K562 (cell line): ENCODE measurements at places on chromosomes 1 and 21. TPM values are rescaled to one million over a fixed set of nuclear protein-coding genes. Genes with fewer than 3 reads are reported as not detected.

The RIPK4 gene
- not detected in 2 replicates for polyA plus RNA-seq

The KLHDC9 gene
- not detected in 2 replicates for polyA plus RNA-seq

The FAM72A gene
- 33.5 and 40.7 TPM in 2 replicates for polyA plus RNA-seq

The ZNF648 gene
- polyA plus RNA-seq = 0.11 and 0.25 TPM in 2 replicates

The ANGPTL1 gene
- polyA plus RNA-seq = not detected in 2 replicates

The OXCT2 gene
- polyA plus RNA-seq = 0.05 and 0.37 TPM in 2 replicates

The TRIM63 gene
- polyA plus RNA-seq = 0.22 and 0.40 TPM in 2 replicates

The ADAMTS1 gene
- polyA plus RNA-seq = not detected in 2 replicates

The SH2D1B gene
- 7.2 and 12.3 TPM in 2 replicates for polyA plus RNA-seq

The SPRR4 gene
- not detected in 2 replicates for polyA plus RNA-seq

The LENEP gene
- 0.23 and 0.35 TPM in 2 replicates for polyA plus RNA-seq

The PLA2G4A gene
- not detected in 2 replicates for polyA plus RNA-seq

The SPOCD1 gene
- 0.25 and 0.46 TPM in 2 replicates for polyA plus RNA-seq

The DUSP23 gene
- 34.8 and 36.2 TPM in 2 replicates for polyA plus RNA-seq

The RNF186 gene
- polyA plus RNA-seq = not detected in 2 replicates

The RNF11 gene
- polyA plus RNA-seq = 22.1 and 22.2 TPM in 2 replicates

The DENND2C gene
- polyA plus RNA-seq = 0.04 and 0.07 TPM in 2 replicates

The FYB2 gene
- polyA plus RNA-seq = not detected in 2 replicates

The TCHHL1 gene
- not detected in 2 replicates for polyA plus RNA-seq

The PRAMEF15 gene
- polyA plus RNA-seq = not detected in 2 replicates

The UBL4B gene
- polyA plus RNA-seq = not detected in 2 replicates

The CFAP57 gene
- 0.05 TPM in 1 of 2 replicates, not detected in the other for polyA plus RNA-seq

The RBBP5 gene
- polyA plus RNA-seq = 17.2 and 20.7 TPM in 2 replicates

The ZNF695 gene
- polyA plus RNA-seq = 6.4 and 11.1 TPM in 2 replicates

The OR2T2 gene
- not detected in 2 replicates for polyA plus RNA-seq

The AADACL4 gene
- not detected in 2 replicates for polyA plus RNA-seq
